Endothelial cell of umbilical vein (primary cell): ENCODE measurements at places on chromosomes 6 and 20.

DNA sequence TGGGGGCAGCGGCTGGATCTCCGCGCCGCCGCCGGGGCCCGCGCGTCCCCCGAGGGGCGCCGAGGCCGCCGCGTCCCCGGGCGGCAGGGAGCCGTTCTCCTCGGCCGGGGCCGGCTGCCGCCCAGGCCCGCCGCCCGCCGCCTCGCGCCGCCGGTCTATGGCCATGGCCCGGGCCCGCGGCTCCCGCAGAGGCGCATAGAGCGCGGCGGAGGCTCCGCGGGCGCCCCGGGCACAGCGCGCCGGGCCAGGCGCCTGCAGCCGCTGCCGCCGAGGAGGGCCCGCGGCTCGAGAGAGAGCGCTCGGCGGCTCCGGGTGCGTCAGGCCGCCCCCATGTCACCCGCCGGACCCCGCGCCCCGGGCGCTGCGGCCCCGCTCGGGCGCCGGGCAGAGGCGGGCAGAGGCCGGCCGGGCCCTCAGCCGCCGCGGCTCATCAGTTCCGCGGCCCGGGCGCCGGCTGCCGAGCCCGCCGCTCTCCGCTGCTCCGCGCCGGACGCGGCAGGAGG, 404 bp downstream of the SLC22A23 start:
- DNase-seq = no peak

GRCh38 chr6:10962673-10963072, 75.8 kb downstream of the SYCP2L start:
- no peak for DNase-seq

- DNase-seq = peak; percentile 43
Measured at GRCh38 chr6:9647599-9647998, 767.3 kb downstream of the TFAP2A start.

DNA sequence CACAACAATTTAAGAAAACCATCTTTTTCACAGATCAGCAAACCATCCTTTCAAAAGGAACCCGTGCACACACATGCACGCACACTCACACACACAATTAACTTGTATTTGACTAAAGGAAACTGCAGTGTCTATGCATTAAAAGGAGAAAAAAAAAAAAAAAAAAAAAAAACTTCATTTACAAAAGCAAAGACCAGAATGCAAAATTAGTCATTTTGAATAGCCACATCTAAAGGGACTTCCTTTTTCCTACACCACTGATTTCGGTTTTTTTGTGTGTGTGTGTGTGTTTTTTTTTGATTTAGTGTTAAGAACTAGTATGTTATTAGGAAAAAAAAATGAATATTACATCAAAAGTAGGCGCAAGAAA, 6.3 kb downstream of the ZMYND8 start:
- no peak for DNase-seq

GRCh38 chr6:166725571-166725970, 98.5 kb upstream of the RPS6KA2 start:
- no peak for DNase-seq

- no peak for DNase-seq
Measured at GRCh38 chr6:10401004-10401536, 13.8 kb downstream of the TFAP2A start.

- no peak for DNase-seq
Measured at GRCh38 chr6:150142670-150143515, at the start of gene PPP1R14C. TSS of gene PPP1R14C (plus strand) at chr6:150143044. CDS start at chr6:150143193, 149 bp downstream.

DNA sequence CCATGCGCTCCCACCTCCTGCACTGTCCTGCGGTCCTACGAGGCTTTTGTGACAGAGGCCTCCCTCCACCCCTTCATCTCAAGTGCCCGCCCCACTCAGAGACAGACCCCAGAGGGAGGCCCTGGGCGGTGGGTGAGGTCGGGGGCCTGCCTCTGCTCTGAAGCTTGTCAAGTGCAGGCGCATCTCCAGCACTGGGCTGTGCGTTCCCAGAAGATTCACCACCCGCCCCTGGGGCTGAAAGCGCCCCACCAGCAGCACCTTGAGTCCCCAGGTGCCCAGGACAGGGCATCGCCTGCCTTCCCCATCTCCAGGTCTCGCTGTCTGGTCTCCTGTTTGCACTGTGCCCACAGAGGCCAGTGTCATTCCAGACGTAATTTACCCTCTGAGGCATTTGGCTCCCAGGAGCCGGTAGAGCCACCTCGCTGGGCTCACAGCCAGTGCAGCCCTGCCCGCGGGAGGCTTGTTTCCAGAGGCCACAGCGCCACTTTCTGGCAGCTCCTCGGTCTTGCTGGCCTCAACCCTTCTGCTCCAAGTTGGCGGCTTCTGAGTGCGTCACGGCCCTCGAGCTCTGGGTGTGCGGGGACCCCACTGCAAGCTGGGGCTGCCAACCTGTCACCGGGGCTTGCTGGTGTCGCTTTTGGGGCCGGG, 191.1 kb downstream of the TAF4 start:
- DNase-seq = no peak

DNA sequence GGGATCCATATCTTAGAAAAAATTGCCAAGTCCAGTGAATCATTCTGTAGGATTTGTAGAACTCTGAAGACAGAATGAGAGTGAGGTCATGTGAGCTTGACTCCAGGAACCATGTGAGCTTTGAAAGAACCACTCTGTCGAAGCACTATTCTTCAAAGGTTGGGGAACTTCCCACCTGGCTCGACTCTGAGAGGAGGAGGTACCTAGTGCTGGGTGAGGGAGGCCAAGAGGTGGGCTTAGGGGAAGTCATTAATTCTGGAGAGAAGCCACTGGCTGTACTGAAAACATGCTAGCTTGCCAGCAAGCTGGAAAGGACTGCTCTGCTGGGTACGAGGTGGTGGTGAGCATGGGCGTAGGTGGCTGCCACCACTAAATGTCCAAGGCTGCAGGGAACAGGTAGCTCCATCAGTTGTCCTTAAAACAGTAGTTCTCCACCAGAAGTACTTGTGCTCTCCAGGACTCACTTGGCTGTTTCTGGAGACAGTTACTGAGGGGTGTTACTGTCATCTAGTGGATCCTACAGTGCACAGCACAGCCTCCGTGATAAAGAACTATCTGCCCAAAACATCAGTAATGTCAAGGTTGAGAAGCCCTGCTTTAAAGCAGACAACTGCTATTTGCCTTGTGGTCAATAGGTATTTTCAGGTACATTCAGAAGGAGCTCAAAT, 34.7 kb upstream of the SYNJ2 start:
- DNase-seq = no peak

DNA sequence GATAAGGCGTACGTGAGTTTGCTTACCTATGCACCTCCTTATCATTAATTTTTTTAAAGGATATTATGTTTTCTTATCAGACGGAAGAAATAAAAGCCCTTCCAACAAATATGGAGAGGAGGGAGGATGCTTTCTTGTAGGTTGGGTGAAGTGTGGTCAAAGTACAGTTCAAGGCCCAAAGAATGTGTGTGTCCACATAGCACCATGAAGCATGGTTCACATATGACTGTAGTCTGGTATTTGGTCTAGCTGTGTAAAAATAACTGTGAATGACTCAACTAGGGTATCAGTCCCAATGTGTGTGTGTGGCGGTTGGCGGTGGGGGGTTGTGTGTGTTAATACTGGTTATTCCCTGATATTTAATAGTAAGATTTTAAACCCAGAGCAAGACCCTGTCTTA, 212.7 kb downstream of the TMEM242 start:
- DNase-seq = no peak

- no peak for DNase-seq
Measured at GRCh38 chr6:141050471-141050870, 1082.3 kb upstream of the GJE1 start.

- no peak for DNase-seq
Measured at GRCh38 chr6:110643175-110643574, 166.8 kb upstream of the SLC22A16 start.

DNA sequence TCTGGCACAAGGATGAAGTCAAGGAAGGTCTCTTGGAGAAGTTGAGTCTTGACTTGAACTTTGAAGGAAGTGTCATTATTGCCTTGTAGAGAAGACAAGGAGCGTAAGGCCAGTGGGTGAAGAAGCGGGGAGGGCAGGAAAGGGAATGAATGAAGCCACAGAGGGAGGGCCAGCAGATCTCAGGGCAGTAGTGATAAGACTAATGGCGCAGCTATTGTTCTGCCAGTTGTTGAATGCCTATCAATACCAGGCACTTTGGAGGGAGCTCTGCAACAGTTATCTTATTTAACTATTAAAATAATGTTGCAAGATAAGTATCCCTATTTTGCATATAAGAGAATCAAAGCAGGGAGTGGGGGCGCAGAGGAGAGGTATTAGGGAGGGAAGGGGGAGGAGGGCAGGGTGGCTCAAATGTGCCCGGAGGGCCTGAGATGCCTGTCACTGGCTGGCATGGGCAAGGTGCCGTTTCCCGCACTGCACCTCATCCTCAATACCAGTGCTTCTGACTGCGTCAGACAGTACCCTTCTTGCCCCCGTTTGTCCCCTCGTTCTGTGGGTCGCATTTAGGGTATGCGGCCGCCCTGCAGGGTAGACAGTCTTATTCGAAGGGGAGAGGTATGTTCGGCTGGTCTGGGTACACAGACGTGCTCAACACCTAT, 109.8 kb downstream of the ZDHHC14 start:
- DNase-seq = no peak

DNA sequence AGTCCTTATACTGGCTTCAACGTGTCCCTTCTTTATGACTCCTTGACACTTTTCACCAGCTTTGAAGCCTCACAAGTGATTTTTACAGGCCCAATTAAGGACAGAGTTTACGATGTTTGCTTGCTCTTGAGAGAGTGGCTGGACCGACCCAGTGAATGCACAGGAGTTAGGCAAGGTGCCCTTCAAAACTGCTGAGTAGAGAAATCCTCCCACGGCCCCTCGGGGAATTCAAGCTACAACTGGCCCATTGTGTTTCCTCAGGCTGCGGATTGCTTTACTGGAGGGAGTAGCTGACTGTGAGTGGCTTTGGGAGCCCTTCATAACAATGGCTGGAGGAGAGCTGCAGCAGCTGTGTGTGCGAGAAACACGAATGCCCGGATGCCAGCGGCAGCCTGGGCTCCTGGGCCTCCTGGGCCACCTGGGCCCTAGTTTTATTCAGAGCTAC, 50.0 kb downstream of the SGK1 start:
- no peak for DNase-seq

DNA sequence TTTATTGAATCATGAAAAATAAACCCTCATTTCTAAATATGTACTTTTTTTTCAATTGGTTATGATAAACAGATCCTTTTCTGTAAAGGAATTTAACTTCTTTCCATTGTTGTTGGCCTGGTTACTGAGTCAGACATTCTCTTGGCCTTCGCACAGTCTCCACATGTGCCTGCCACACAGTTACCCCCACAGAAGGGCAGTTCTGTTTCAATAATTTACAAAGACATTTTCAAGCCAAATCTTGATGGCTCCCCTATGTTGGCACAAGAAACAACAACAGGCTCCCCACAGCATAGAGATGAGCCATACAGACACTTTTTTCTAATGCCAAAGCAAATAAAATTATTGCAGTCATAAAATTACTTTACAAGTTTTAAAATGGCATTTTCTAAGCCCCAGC, 55.6 kb upstream of the BEND6 start:
- DNase-seq = no peak

DNA sequence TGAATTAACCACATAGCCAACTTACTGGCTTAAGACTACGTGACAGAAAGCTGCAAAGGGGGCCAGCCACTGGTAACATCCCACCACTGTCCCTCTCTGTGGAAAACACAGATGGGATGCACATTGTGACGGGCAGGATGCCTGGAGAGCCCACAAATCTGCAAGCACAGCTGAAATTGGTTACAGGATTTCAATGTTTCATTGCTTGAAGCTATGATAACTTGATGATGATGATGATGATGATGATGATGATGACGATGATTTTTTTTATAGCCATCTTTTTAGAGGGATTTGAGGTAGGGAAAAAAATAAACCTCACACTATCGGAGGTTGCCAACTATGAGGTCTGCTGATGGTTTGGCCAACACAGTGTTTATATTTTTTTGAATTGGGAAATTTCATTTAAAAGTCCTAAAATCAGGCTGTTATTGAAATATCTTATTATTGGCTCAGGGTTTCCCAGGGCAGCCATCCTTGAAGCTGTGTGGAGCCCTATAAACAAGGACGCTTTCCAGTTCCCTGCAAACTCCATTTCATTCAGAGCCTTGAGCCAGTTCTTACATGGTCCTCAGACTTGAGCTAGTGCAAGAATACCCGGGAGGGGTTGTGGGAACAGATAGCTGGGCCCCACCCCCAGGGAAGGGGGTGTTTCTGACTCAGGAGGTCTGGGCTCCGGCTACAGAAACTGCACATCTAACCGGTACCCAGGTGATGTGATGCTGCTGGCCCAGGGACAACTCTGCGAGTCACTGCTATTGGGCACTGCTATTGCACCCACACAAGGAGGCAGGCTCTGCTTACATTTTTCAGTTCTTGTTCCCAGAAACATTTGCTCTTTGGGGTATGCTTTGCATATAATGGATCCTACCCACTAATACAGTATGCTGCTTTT, 27.1 kb downstream of the BCAS1 start:
- no peak for DNase-seq

DNA sequence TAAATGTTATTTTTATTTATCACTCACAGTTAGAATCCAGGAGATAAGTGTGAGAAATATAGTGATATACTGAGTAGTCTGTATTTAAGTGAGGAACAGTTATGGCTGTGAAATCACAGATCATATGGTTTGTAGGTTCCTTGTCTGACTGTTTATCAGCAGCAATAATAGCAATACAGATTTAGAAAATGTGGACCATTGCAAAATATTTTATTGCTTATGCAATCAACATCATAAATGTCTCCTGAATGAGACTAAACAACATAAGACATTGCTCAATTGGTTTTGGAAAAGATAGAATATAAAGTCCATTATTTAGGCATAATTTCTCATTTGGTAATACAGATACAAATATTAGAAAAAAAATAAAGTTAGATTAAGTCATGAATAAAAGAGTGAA, 43.7 kb downstream of the CCDC170 start:
- no peak for DNase-seq

- peak; percentile 6 for DNase-seq
Measured at GRCh38 chr6:146891615-146892265, 293.0 kb downstream of the ADGB start.

GRCh38 chr6:1704711-1705110, 95.0 kb downstream of the FOXC1 start:
- DNase-seq = no peak

DNA sequence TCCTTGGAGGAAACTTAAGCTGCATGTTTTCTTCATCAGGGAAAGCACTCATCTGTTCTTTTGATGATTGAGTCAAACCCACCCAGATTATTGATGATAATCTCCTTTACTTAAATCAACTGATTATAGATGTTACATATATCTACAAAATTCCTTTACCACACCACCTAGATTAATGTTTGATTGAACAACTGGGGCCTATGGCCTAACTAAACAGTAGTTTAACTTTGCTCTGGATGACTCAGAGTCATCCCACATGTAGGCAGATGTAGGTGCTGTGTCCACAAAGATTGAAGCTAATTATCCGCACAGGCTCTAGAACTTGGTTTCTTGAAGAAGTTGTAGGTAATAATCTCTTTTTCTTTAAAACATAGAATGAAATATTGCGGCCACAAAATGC, 42.2 kb downstream of the PKIB start:
- DNase-seq = no peak
